Bronchus fibroblast of lung (primary cell): ENCODE measurements at places on chromosomes 5 and 9. TPM values are rescaled to one million over a fixed set of nuclear protein-coding genes. Genes with fewer than 3 reads are reported as not detected.

The AIF1L gene
- under 0.01 and 0.30 TPM in 2 replicates for total RNA-seq

The CYLC2 gene
- total RNA-seq = not detected in 2 replicates

The SURF1 gene
- 38.3 and 43.6 TPM in 2 replicates for total RNA-seq

The RFX3 gene
- 1.2 and 1.5 TPM in 2 replicates for total RNA-seq

The ARID3C gene
- not detected in 2 replicates for total RNA-seq

The GABRP gene
- not detected in 2 replicates for total RNA-seq

The CTXN3 gene
- total RNA-seq = not detected in 2 replicates

The OBP2A gene
- total RNA-seq = not detected in 2 replicates

The FAM153A gene
- total RNA-seq = not detected in 2 replicates

The GTF2H2 gene
- 11.7 and 16.3 TPM in 2 replicates for total RNA-seq

The TTC23L gene
- under 0.01 TPM in 1 of 2 replicates, not detected in the other for total RNA-seq

The NXNL2 gene
- total RNA-seq = 1.5 and 1.8 TPM in 2 replicates

The GLT6D1 gene
- not detected in 2 replicates for total RNA-seq

The SAPCD2 gene
- 21.9 and 24.2 TPM in 2 replicates for total RNA-seq

The PCDHA12 gene
- not detected in 2 replicates for total RNA-seq

The TXNDC8 gene
- total RNA-seq = not detected in 2 replicates

The SLC27A6 gene
- 0.15 and 0.17 TPM in 2 replicates for total RNA-seq

The ACOT12 gene
- total RNA-seq = 0.84 and 1.2 TPM in 2 replicates

The SEMA6A gene
- total RNA-seq = 0.15 and 0.50 TPM in 2 replicates

The TIMD4 gene
- not detected in 2 replicates for total RNA-seq

The RANBP3L gene
- not detected in 2 replicates for total RNA-seq

The MARVELD2 gene
- 2.1 and 2.2 TPM in 2 replicates for total RNA-seq

The FGD3 gene
- total RNA-seq = not detected in 2 replicates

The NOXA1 gene
- 0.15 and 0.17 TPM in 2 replicates for total RNA-seq

The CD14 gene
- total RNA-seq = 0.17 TPM in 1 of 2 replicates, not detected in the other

The GADD45G gene
- 0.15 and 0.17 TPM in 2 replicates for total RNA-seq

The RLN2 gene
- total RNA-seq = 0.17 TPM in 1 of 2 replicates, not detected in the other

The PHYKPL gene
- total RNA-seq = 17.2 and 18.3 TPM in 2 replicates

The CER1 gene
- total RNA-seq = not detected in 2 replicates

The EQTN gene
- total RNA-seq = not detected in 2 replicates

The CDH9 gene
- not detected in 2 replicates for total RNA-seq

The BNIP1 gene
- total RNA-seq = 17.8 and 23.0 TPM in 2 replicates

The CLIC3 gene
- total RNA-seq = 1.3 and 4.0 TPM in 2 replicates
